ELF-1 (cell line): ENCODE measurements at places on chromosomes 1 and 21.

GRCh38 chr1:235986869-235987268, 78.0 kb downstream of the NID1 start:
- DNase-seq = no peak

GRCh38 chr1:192763243-192763642, 45.6 kb upstream of the RGS2 start:
- DNase-seq = no peak

DNA sequence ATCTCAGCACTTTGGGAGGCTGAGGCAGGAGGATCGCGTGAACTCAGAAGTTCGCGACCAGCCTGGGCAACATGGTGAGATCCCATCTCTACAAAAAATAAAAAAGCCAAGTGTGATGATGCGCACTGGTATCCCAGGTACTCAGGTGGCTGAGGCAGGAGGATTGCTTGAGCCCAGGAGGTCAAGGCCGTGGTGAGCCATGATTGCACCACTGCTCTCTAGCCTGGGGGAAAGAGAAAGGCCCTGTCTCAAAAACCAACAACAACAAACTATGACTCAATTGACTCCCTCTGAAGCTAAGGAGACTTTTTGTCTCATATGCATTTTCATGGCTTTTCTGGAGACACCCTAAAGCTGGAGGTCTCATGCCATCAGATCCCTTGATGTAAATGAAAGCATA, 118.8 kb downstream of the CCDC185 start:
- no peak for DNase-seq

DNA sequence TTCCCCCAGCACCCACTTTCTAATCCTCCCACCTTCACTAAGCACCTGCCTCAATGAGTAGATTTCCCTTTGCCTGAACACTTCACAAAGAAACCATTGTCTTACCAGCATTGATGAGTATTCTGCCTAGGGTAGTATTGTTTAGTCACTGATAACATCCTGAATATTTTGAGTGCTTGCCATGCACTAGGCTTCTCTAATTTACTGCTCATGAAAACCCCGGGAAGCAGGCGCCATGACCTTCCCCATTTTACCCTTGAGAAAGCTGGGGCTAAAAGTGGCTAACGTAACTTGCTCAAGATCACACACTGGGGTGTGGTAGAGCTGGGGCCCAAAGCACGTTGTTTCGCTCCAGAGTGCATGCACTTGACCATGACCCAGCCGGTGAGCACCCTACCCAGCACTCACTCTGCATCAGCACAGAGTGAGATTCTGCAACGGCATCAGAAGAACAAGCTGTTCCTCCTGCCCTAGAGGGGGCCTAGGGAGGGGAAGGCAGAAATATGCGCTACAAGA, 10.6 kb upstream of the F3 start:
- no peak for DNase-seq

DNA sequence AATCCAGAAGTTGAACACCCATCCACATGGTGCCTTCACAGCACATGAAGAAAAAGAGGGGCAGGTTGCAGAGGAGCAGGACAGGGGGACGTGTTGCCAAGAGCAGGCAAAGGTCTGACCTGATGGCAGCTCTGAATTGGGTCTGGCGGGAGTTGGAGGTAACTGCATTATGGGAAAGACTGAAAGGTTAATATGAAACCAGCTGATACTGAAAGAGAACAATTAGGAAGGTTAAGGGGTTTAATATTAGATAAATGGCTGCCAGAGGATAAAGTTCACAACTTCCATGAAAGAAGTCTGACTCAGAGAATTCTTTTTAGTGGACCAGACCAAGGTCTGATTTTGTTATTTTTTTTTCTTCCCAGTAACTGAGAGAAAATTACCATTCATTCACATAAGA, 76.1 kb downstream of the CD58 start:
- DNase-seq = no peak

- no peak for DNase-seq
These were observed 123.2 kb downstream of the TYW3 start for GRCh38 chr1:74856174-74856573.

GRCh38 chr1:186915555-186915954, 86.8 kb downstream of the PLA2G4A start:
- DNase-seq = no peak

DNA sequence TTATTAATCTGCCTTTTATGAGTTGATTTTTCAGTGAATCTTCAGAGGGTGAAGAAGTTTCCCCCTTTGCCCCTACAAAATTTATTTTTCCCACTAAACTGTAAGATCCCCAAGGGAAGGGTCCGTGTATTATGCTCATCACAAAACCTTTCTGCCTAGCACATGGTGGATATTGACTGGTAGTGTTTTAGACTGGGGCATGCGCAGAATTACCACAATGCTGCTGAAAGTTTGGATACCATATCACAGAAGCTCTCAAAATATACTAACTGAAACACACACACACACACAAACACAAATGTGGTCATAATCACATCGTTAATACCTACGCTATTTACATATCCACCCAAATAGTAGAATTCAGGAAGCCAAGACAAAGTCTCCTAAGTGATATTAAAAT, 28.0 kb upstream of the DMRTB1 start:
- DNase-seq = no peak

GRCh38 chr1:208433971-208434370, 189.8 kb upstream of the PLXNA2 start:
- DNase-seq = no peak

GRCh38 chr1:86648255-86648654, 56.1 kb upstream of the SH3GLB1 start:
- no peak for DNase-seq

GRCh38 chr1:226360106-226360746, 47.7 kb downstream of the PARP1 start:
- no peak for DNase-seq

GRCh38 chr21:18803624-18804023, 400.0 kb upstream of the TMPRSS15 start:
- no peak for DNase-seq

- DNase-seq = no peak
These were observed 55.5 kb upstream of the DYNLT5 start for GRCh38 chr1:66696771-66697170.

DNA sequence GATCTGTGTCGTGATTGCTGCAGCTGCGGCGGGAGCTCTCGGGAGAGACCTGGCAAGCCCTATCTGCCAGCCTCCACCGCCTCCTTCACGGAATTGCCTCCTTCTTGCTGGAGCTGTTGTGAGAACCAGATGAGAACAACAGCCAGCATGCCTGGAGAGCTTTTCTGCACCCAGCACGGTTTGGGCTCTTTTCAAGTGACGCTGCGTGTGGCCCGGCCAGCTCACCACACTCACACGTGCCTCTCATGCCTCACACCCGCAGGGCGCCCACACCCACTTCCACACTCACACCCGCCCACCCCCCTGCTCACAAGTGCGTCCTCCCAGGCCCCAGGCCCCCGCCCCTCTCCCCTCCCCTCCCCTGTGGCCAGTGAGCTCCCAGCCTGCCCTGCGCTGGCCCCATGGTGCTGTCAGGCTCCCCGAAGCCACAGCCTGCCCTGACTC, 135.7 kb upstream of the RUNX3 start:
- DNase-seq = peak; percentile 29

DNA sequence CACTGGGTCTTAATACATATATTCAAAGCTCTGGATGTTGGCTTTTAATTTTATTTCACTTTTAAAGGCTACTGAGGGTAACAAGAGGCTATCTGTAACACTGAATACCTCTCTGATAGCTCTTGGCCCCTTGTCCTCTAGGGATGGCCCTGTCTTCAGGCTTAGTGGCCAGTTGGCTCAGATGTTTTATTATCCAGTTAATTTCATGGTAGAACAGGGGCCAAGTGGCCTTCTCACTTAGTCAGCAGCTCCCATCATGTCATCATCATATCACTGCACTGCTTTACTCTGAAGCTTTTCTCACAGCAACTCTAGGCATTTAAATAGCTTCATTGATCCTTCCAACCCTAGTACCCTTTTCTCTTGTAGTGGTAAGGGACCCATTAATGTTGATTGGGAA, 40.2 kb upstream of the MACF1 start:
- no peak for DNase-seq

GRCh38 chr1:10594595-10595223, 120.0 kb downstream of the PEX14 start:
- DNase-seq = peak; percentile 74

- DNase-seq = no peak
These were observed 46.6 kb upstream of the CD55 start for GRCh38 chr1:207274882-207275281.
